EL (cell line): ENCODE measurements at places on chromosomes 12 and 14.

- DNase-seq, result peak; percentile 32
Measured at GRCh38 chr12:72141381-72141780, 130.8 kb upstream of the TRHDE start.

GRCh38 chr14:49905989-49906388, 13.1 kb downstream of the ARF6 start:
- DNase-seq, result no peak

DNA sequence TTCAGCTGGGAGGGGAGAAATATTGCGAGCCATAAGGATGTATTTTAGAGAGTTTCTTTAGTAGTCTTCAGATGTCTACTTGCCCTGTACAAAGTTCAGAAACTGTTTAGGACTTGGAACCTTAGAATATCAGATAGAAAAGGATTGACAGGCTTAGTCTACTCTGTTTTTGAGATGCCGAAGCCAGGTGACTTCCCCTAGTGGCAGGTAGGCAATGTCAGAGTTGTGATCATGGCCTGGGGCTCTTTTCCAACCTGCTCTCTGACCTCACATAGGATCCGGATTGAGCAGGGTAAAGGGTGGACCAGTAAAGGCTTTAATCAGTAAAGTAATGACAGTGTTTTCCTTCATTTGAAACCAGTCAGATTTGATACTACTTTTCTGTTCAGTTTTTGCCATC, 59.6 kb downstream of the PRKCH start:
- no peak for DNase-seq

DNA sequence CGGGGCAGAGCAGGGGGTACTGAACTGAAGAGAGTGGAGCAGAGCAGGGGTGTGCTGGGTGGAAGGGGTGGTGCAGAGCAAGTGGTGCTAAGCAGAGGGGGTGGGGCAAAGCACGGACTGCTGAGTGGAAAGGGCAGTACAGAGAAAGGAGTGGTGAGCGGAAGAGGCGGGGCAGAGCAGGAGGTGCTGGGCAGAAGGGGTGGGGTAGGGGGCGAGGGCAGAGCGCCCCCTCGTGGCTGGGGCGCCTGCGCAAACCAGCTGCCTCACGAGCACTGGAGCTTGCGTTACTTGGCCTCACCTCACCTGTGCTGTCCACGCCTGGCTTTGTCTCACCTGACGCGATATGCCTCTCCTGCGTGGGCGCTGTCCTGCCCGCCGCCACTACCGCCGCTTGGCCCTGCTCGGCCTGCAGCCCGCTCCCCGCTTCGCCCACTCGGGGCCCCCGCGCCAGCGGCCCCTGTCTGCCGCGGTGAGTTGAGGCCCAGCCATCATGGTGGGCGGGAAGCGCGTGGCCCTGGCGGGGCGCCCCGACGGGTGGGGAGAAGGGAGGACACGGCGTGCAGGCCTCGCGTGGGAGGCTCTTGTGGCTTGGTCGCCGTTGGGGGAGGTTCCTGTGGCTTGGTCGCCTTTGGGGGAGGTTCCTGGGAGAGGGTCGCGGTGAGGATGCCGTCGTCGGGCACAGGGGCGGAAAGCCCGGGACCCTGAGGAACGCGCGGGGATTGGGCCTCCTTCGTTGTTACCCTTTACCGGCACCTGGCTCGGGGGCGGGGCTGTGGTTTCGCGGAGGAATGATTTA, at the start of gene COX8C:
TSS of gene COX8C (plus strand) at position 257 of the 796 bp plus-strand sequence. CDS start at position 344, 87 bp downstream.
- DNase-seq, result no peak

DNA sequence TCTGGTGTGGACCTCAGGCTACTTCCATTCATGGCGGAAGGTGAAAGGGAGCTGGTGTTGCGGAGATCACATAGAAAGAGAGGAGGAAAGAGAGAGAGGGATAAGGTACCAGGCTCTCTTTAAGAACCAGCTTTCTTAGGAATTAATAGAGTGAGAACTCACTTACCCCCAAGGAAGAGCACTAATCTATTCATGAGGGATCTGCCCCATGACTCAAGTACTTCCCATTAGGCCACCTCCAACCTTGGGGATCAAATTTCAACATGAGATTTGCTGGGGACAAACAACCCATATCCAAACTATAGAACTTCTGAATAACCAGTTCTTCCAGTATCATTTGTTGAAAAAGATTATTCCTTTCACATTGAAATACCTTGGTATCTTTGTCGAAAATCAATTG, 34.0 kb upstream of the C2CD5 start:
- DNase-seq, result no peak
